Spinal cord (tissue), 10 donors: ENCODE measurements at places on chromosomes 5 and 9. TPM values are rescaled to one million over a fixed set of nuclear protein-coding genes. Genes with fewer than 3 reads are reported as not detected.

PCDHA8 gene
- total RNA-seq = 0.99 TPM

FABP6 gene
- total RNA-seq = 2.8 TPM

SPINK5 gene
- 0.06 TPM for total RNA-seq

LSM11 gene
- 59.8 TPM for total RNA-seq

LIFR gene
- total RNA-seq = 122 TPM

MELK gene
- total RNA-seq = 12.6 TPM

COL15A1 gene
- 94.4 TPM for total RNA-seq

UBE2QL1 gene
- total RNA-seq = 9.3 TPM

SPINK13 gene
- total RNA-seq = not detected

ECM2 gene
- total RNA-seq = 63.9 TPM

TPPP gene
- 27.9 TPM for total RNA-seq

FOXD4L5 gene
- total RNA-seq = 0.22 TPM

IFNA2 gene
- total RNA-seq = not detected

PCAT7 gene
- total RNA-seq = not detected

FOXD4L3 gene
- not detected for total RNA-seq

SLC36A2 gene
- total RNA-seq = 0.06 TPM

SLC25A46 gene
- 135 TPM for total RNA-seq

CARTPT gene
- 17.0 TPM for total RNA-seq

CLTA gene
- 231 TPM for total RNA-seq

ROPN1L gene
- total RNA-seq = 4.6 TPM

ARL14EPL gene
- total RNA-seq = not detected

POLE3 gene
- total RNA-seq = 33.1 TPM

SLC25A2 gene
- not detected for total RNA-seq

WDR55 gene
- 11.7 TPM for total RNA-seq

AIF1L gene
- total RNA-seq = 52.5 TPM

AGPAT2 gene
- total RNA-seq = 14.3 TPM

CDKN2A gene
- 0.11 TPM for total RNA-seq
